ENCODE measurements at places on chromosomes 6 and 20.

DNA sequence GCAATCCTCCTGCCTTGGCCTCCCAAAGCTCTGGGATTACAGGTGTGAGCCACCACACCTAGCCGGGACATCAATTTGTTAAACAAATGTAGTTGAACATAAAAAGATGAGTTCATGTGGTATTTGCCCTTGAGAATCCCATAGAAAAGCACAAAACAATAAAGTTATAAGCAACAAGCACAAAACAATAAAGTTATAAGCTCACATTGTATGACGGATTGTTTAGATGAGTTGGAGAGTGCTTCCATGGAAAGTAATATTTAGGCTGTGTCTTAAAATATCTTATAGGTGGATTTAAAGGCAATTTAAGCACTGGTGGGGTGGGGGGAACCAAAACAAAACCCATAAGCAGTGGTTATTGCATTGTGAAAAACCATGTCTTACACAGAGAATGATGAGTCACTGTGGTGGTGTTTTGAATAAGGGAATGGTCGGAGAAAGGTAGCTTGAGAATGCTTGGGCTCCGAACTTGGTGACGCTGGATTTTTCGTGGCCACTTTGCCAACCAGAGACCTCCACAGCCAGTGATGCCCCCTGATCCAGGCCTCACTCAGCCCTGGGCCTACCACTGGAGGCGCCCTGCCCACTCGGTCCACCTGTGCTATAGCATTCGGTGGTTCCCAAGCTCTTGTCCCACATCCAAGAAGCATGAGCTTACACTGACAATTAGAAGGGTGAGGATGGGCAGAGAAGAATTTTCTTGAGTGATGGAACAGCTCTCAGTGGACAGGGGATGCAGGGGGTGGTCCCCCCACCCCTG, 256.0 kb downstream of the CDKAL1 start:
- DNase-seq, result no peak

- DNase-seq, result no peak
These were observed 125.8 kb downstream of the EPM2A start for GRCh38 chr6:145609521-145609920.

DNA sequence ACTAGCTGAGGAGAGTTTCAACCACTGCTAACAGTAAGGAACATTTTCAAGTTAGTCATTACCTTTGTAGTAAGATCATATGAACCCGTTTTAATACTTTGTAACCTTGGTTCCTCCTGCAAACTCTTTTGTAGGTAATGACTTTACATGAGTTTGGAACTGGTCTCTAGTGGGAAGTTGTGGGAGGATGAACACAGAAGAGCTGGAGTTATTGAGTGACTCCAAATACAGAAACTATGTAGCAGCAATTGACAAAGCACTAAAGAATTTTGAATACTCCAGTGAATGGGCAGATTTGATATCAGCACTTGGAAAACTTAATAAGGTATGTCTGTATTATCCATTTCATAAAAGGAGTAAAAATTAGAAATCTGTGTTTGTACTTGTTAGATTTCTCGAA, 29.3 kb downstream of the DOP1A start:
- DNase-seq, result no peak

GRCh38 chr6:83083476-83083875, 16.0 kb downstream of the DOP1A start:
- DNase-seq, result no peak
